ENCODE measurements at places on chromosomes 12 and 14.

DNA sequence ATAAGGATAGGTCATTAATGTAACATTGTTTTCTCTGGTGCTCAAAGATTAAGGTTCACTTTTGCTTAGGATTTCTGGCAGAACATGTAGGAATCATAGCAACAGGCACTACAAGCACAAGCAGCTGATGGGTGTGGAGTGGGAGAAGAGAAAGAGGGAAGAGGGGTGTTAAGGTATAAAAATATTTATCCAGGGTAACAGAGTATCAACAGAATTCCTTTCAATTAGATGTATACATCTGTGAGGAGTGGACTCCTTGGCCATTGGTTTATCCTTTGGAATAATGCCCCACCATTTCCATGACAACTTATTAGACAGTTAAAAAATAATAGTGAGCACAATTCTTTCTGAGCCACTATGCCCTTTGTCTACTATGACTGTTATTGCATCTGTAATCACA, 388.3 kb upstream of the DDHD1 start:
- no peak for DNase-seq

DNA sequence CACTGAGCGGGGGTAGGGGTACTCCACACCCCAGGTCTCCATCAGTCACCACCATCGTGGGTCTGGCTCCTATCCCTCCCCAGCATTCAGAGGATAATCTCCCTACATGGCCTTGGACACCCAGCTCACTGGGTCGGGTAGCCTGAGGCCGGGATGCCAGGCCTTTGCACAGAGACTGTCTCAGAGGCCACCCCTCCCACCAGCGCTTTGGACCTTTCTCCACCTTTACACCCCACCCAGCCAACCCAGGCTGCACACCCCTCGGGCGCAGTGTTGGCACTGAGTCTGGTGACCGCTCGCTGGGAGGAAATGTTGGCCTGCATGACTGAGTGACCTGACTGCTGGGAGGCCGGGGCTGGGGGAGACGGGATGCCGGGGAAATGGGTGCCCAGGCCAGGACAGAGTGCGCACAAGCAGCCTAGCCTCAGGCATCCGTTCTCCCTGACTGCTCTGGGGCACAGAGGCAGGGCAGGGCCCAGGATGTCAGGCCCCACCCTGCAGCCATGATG, 10.6 kb upstream of the LBHD2 start:
- no peak for DNase-seq

DNA sequence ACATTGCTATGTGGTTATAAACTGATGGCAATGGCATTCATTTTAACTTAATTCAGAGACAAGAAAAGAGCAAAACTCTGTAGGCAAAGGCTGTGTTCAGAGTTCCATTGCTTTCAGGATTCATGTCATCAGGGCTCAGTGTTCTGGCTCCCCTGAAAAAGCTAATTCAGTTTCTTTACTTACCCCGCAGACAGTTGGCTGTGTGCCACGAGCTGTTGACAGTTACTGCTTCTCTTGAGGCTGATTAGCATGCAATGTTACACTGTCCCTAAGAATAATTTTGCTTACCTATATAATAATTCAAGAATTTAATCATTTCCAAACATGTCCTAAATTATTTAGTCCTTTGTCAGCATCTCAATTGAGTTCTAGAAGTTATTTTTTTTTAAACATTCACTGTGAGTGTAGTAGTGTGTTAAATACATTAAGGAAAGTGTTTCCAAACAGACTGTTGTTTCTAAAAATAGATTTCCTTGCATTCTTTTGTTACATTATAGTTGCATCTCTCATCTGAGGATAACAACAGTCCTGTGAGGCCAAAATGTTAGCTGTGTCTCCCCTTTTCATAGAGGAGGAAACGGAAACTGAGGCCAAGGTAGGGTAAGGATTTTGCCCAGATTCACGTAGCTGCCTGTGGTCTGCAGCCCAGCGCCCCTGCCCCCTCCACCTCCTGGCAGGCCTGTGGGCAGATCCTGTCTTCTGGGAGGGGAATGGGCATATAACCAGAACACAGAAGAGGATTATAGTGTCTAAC, 98.6 kb downstream of the PELI2 start:
- no peak for DNase-seq

DNA sequence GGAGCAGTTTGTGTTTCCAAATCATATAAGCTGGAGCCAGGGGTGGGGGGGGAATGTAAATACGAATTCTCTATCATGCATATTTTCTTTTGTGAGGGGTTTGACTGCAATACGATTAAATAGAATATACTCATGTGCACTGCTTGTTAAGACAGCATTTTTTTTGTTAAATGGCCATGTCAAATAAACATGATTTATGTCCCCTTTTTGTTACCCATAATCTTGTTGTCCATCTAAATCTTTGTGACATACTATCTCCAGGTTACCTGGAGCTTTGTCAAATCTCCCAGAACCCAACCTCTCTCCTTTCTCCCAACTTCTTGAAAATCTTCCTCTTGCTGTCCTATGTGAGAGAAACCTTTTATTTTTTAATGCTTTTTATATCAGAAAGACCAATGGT, 233.1 kb downstream of the SLC25A21 start:
- no peak for DNase-seq

DNA sequence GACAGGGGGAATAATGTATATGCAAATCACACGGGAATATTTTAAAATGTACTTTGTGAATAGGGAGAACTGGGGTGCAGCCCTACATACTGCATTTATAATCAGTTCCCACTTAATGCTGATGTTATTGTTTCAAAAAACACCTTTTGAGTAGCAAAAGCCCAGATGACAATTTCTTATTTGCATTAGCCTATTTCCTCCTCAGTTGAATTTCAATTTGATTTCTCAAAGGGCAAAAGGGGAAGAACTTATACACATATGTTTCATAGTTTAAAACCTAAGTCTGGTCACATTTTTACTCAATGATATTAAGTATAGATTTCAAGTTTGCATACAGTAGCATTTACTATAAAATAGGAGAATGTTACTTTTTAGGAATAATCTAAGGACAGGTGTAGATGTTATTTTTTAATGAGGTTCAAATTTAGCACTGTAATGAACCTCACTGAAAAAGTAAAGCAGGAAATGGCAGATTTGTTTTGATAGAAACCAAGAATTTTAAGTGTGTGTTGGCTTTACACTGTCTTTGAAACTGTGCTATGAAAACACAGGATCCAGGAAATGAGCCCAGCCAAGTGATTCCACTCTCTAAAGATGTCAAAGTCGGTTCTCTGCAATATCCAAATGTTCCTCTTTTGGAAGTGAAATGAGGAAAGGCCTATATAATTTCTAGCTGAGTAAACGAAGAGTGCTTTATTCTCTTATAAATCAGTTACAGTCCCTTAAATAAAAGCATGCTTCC, 367.4 kb downstream of the BTG1 start:
- no peak for DNase-seq

DNA sequence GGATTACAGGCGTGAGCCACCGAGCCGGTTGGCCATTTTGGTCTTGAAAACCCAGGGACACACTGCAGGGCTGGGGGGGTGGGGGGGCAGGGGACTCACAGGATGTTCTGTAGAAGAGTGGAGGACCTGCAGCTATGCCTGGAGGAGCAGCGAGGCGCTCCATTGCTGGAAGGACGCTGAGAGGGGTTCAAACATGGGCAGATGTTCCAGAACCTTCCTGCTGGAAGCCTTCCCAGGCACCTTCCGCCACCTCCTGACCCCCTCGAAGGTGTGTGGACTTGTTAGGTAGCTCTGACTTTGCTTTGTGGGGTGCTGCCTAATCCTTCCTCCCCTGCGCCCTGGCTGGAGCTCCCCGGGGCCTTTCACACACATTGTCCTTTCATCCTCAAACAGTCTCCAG, 19.6 kb upstream of the PPP1R13B start:
- no peak for DNase-seq

DNA sequence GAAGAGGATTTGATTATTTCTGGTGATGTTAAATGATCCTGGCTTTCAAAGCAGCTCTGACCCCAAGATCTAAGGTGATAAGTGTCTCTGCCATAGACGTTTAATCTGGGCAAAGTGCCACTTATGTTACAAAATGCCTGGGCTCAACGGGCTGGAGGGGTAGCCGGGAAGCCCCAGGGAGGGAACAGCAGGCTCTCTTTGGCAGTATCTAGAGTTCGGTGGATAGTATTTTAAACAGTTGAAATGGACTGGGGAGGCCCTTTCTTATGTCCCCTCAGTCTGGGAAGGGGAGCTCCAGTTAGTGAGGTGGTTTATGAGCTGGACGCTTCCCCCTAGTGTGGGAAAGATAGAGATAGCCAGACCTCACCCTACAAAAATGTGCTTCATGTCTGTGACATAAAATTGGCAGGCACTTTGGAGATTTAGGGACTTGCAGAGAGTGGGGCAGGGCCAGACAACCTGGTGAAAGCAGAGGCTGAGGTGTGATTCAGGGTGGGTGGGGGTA, 5.5 kb upstream of the HOXC11 start:
- DNase-seq, result no peak

DNA sequence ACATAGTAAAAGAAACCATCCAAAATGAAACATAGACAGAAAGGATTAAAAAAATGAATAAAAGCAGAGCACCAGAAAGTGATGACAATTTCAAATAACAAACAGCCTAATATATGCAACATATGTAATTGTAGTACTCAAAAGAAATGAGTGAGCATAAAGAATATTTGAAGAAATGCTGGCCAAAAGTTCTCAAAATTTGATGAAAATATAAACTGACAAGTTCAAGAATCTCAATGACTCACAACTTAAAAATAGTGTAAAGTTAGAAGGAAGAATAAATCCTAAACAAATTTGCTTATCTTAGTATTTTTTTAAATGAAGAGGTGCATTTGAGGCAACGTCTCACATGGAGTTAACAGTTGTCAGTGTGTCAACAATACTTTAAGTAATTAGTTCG, 498.9 kb downstream of the SLC6A15 start:
- DNase-seq, result no peak

Measured in stimulated activated CD4-positive, alpha-beta T cell treated with anti-CD3 and anti-CD28 coated beads, Interleukin-15, amount 100 ng/mL, for 48 hours (primary cell).